ENCODE measurements at places on chromosomes 13 and 19. TPM values are rescaled to one million over a fixed set of nuclear protein-coding genes. Genes with fewer than 3 reads are reported as not detected.

The TMEM59L gene
- total RNA-seq = 2.9 TPM

- no peaks in the 10 kb centered on the region for H3K27me3 ChIP-seq
- DNase-seq = no peak
- no peak overlapping the region for H3K27ac ChIP-seq
Observed at GRCh38 chr13:103371271-103371670, 305.1 kb upstream of the SLC10A2 start.

The MPND gene
- total RNA-seq = 8.7 TPM

The DMKN gene
- total RNA-seq = 3.3 TPM

GRCh38 chr19:44813841-44814470 lies 5.1 kb downstream of the BCAM start:
- H3K27ac ChIP-seq = no peak overlapping the region
- peaks cover 54% of the 10 kb centered on the region for H3K36me3 ChIP-seq
- H3K4me1 ChIP-seq = peaks cover 17% of the 10 kb centered on the region
- DNase-seq = no peak
- H3K4me3 ChIP-seq = no peak overlapping the region

DNA sequence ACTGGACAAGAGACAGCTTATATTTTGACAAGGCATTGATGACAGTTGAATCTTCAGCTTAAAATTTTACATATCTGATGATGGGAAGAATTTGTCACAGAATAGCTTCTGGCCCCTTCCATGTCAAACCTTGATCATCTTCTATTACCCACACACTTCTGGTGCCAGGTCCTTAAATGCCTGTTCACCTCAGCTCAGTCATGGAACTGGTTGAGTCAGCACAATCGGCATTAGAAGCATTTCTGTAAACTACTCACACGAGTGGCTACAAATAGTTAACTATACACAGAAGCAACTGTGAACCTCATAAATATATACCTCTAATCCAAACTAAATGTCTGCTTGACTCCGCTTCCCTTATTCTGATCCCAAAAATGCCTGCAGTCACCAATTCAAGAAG lies 161.2 kb downstream of the FOXO1 start:
- H3K27me3 ChIP-seq = no peaks in the 10 kb centered on the region
- no peak overlapping the region for H3K27ac ChIP-seq
- peak; percentile 55 for DNase-seq
- peaks cover 16% of the 10 kb centered on the region for H3K4me1 ChIP-seq
- H3K4me3 ChIP-seq = no peak overlapping the region

GRCh38 chr19:3607303-3608078 lies 816 bp upstream of the TBXA2R start:
- H3K27me3 ChIP-seq = no peaks in the 10 kb centered on the region
- H3K4me3 ChIP-seq = peak overlapping the region; percentile 65
- H3K27ac ChIP-seq = peak overlapping the region; percentile 86

GRCh38 chr13:99977334-99977911 lies 4.2 kb upstream of the ZIC2 start:
- H3K4me1 ChIP-seq = peaks cover 32% of the 10 kb centered on the region
- no peak overlapping the region for H3K27ac ChIP-seq
- no peaks in the 10 kb centered on the region for H3K36me3 ChIP-seq

GRCh38 chr19:47842941-47843340 lies 16.1 kb upstream of the TPRX2 start:
- no peak overlapping the region for H3K4me3 ChIP-seq
- DNase-seq = no peak
- H3K36me3 ChIP-seq = no peaks in the 10 kb centered on the region
- H3K27ac ChIP-seq = no peak overlapping the region

DNA sequence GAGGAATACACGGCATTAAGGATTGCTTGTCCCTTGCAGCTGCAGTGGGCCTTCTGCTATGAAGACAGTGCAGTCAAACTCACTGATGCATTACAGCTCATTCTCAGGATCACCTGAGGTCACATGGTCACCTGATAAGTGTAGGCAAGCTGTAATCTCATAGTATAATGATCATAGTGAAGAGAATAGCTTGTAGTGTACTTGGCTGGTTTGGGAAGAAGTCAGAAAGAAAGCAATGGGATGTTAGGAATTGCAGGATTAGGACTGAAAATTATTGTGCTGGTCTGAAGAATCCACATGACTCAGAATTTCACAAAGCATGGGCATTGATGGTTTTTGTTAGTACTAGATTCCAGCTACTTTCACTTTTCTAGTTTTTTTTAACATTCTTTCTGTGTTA lies 76.7 kb downstream of the MBNL2 start:
- H3K27ac ChIP-seq = peak overlapping the region; percentile 10
- H3K4me1 ChIP-seq = peaks cover 69% of the 10 kb centered on the region
- no peak for DNase-seq
- H3K4me3 ChIP-seq = no peak overlapping the region
- H3K27me3 ChIP-seq = no peaks in the 10 kb centered on the region

- DNase-seq = no peak
- H3K27me3 ChIP-seq = peaks cover 65% of the 10 kb centered on the region
- no peaks in the 10 kb centered on the region for H3K36me3 ChIP-seq
- H3K27ac ChIP-seq = no peak overlapping the region
Observed at GRCh38 chr19:54883228-54883627, 9.2 kb downstream of the FCAR start.

- H3K4me3 ChIP-seq = no peak overlapping the region
- no peaks in the 10 kb centered on the region for H3K36me3 ChIP-seq
- no peaks in the 10 kb centered on the region for H3K4me1 ChIP-seq
Observed at GRCh38 chr13:25778808-25779305, 273.0 kb downstream of the SHISA2 start.

DNA sequence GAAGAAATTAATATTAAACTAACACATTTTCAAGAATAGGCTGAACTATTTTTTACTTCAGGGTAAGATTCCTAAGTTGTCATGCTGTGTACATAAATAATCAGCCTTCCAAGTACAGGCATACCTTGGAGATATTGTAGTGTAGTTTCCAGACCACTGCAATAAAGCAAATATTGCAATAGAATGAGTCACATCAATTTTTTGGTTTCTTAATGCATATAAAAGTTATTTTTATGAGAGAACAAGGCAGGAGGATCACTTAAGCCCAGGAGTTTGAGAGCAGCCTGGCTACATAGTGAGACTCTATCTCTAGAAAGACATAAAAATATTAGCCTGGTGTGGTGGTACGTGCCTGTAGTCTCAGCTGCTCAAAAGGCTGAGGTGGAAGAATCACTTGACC lies 511.5 kb downstream of the UQCRFS1 start:
- H3K36me3 ChIP-seq = no peaks in the 10 kb centered on the region
- H3K4me1 ChIP-seq = no peaks in the 10 kb centered on the region
- no peaks in the 10 kb centered on the region for H3K27me3 ChIP-seq
- H3K27ac ChIP-seq = no peak overlapping the region
- H3K4me3 ChIP-seq = no peak overlapping the region
- no peak for DNase-seq

GRCh38 chr13:91771229-91771628 lies 372.8 kb downstream of the GPC5 start:
- H3K36me3 ChIP-seq = no peaks in the 10 kb centered on the region
- H3K27ac ChIP-seq = no peak overlapping the region
- no peak overlapping the region for H3K4me3 ChIP-seq
- DNase-seq = no peak

DNA sequence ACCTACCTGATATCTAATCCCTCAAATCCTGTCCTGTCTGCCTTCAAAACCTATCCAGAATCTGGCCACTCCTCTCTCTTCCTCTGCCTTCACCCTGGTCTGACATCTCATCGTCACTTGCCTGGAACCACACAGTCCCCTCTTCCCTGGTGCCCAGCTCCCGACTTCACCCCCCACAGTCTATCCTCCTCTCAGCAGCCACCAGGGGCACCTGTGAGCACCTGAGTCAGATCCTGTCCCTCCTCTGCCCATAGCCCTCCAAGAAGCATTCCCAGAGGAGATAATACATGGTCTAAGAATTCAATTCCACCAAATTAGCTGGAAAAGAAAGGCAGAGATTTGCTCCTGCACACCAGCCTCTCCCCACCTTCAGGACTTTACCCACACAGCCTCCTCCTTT lies 48.9 kb downstream of the ZNRF4 start:
- H3K36me3 ChIP-seq = no peaks in the 10 kb centered on the region
- no peak overlapping the region for H3K4me3 ChIP-seq
- H3K27ac ChIP-seq = no peak overlapping the region
- no peaks in the 10 kb centered on the region for H3K27me3 ChIP-seq
- no peak for DNase-seq
- H3K4me1 ChIP-seq = no peaks in the 10 kb centered on the region

- H3K27me3 ChIP-seq = no peaks in the 10 kb centered on the region
- H3K4me1 ChIP-seq = no peaks in the 10 kb centered on the region
Observed at GRCh38 chr13:113245849-113246796, 36.7 kb downstream of the CUL4A start.

The ZNF90 gene
- total RNA-seq = 0.83 TPM

DNA sequence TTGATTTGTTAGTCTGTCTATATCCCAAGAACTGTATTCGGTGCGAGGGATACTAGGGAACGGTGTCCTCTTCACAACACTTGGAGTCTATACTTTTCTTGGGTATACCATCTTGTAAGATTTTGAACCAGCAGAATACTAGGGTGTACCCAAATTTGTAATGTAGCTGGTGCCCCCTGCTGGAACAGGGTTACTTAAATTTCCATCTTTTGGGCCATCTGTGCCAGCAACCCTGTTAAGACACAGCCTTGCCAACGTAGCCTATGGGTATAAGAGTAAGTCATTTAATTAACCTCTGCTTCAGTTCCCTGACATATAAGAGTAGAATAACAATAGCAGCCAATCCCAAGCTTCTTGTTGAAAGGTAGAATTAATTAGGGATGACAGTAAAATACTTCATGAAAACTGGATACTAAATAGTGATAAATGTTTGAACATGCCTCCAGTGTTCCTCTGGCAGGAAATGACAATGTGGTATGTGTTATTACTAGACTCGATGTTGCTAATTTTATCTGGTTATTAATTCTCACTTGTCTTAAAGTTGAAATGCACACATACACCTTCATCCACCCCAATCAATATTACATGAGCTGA lies 607.6 kb downstream of the FGF9 start:
- H3K36me3 ChIP-seq = no peaks in the 10 kb centered on the region
- H3K27ac ChIP-seq = no peak overlapping the region
- no peaks in the 10 kb centered on the region for H3K4me1 ChIP-seq
- no peak for DNase-seq
- H3K4me3 ChIP-seq = no peak overlapping the region

The OR7A5 gene
- not detected for total RNA-seq

The KCNK6 gene
- total RNA-seq = 5.5 TPM

The ATXN8OS gene
- 0.83 TPM for total RNA-seq

The TSPAN16 gene
- total RNA-seq = not detected

DNA sequence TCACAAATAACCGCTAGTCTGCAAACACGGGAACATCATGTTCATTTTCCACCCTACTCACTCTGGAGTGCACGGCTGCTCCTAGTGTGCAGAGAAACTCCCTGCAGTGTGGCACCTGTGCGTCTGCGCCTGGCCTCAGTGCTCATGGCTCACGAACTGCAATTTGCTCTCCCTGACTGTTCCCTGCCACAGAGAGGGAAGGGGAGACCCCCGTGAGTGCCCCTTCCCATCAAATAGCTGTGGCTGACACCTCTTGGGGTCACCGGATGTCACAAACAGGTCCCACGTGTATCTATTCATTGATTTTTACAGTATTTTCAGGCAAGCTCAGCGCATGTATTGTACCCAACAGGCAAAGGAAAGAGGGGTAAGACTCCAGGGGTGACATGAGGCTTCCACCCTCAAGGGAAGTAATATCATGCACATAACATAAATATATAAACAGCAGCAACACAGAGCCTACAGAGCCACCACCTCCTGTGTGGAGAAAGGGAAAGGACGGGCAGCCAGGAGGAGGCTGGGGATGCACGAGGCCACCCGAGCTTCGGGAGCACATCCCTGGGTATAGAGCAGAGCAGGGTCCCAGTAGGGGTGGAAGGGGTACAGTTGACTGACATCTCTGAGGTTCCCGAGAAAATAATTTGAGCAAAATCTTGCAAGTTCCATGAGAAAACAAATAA lies 140.3 kb upstream of the SOX1 start:
- no peaks in the 10 kb centered on the region for H3K4me1 ChIP-seq
- no peaks in the 10 kb centered on the region for H3K36me3 ChIP-seq
- H3K27me3 ChIP-seq = no peaks in the 10 kb centered on the region
- H3K4me3 ChIP-seq = no peak overlapping the region
- DNase-seq = no peak

DNA sequence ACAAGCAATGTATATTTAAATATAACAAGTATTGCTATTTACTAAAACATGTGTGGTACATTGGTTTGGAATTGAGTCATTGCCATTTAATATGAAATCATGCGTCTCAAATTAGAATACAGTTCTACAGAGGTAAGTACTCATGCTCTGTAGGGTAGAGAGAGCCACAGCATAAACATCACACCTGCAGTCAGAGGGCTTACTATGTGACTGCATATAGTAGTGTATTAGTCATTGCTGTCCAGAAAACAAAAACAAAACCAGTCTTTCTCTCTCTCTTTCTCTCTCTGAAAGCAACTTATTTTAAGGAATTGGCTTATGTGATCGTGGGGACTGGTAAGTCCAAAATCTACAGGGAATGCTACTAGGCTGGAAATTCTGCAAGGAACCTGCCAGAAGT lies 370.3 kb downstream of the GPC5 start:
- H3K4me3 ChIP-seq = no peak overlapping the region
- no peak for DNase-seq
- H3K27me3 ChIP-seq = peaks cover 12% of the 10 kb centered on the region
- no peak overlapping the region for H3K27ac ChIP-seq
- no peaks in the 10 kb centered on the region for H3K4me1 ChIP-seq

DNA sequence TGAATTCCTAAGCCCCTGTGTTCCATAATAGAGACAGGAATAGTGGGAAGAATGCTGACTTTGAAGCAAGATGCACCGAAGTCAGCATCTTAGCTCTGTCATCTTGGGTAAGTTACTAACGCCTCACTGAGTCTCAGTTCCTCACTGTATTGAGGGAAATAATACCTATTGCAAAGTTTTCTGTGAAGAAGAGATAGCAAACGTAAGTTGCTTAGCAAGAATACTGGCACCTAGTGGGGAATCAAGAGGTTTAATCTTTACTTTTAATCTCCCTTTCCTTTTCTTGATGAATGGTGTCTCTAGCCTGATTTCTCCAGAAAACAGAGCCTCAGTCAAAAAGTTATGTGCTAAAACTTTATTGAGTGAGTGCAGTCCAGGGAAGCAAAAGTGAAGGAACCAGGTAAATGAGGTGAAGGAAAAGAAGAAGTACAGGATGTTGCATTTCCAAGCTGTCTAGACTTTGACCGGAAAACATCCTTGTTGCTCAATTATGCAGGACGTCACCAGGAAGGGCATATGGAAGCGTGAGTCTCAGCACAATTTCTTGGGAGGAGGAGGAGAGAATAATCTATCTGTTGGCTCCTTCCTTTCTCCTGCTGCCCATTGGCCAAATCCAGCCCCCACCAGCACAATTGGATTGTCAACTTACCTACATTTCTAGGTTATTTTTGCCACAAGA lies 210.0 kb downstream of the B3GLCT start:
- H3K27me3 ChIP-seq = peaks cover 4% of the 10 kb centered on the region
- peak; percentile 45 for DNase-seq
- no peaks in the 10 kb centered on the region for H3K36me3 ChIP-seq
- peak overlapping the region; percentile 38 for H3K27ac ChIP-seq
- no peaks in the 10 kb centered on the region for H3K4me1 ChIP-seq
- no peak overlapping the region for H3K4me3 ChIP-seq

The ZSCAN4 gene
- not detected for total RNA-seq

- no peak overlapping the region for H3K27ac ChIP-seq
- no peaks in the 10 kb centered on the region for H3K4me1 ChIP-seq
- no peaks in the 10 kb centered on the region for H3K27me3 ChIP-seq
- no peak overlapping the region for H3K4me3 ChIP-seq
- DNase-seq = no peak
- peaks cover 94% of the 10 kb centered on the region for H3K36me3 ChIP-seq
Observed at GRCh38 chr19:39472746-39473442, 7.7 kb upstream of the TIMM50 start.
